ENCODE measurements at places on chromosomes 16 and 17. TPM values are rescaled to one million over a fixed set of nuclear protein-coding genes. Genes with fewer than 3 reads are reported as not detected.

Gene RAB26
- total RNA-seq = not detected

Gene ABI3
- total RNA-seq = 12.5 TPM

Gene ST6GALNAC2
- 5.5 TPM for total RNA-seq

Gene CRYM
- total RNA-seq = not detected

Gene TBX2
- total RNA-seq = 16.1 TPM

Gene ITGAL
- 6.8 TPM for total RNA-seq

Gene ASIC2
- not detected for total RNA-seq

Gene TEKT1
- total RNA-seq = not detected

Gene JUP
- total RNA-seq = 16.2 TPM

Measured in mesenteric fat pad (tissue), 1 donor.